ENCODE measurements at places on chromosomes 4 and X. TPM values are rescaled to one million over a fixed set of nuclear protein-coding genes. Genes with fewer than 3 reads are reported as not detected.

The MFAP3L gene
- total RNA-seq: 0.97 TPM

The FAM53A gene
- 0.65 TPM for total RNA-seq

The RAB33A gene
- total RNA-seq: 1.2 TPM

The SH3D19 gene
- total RNA-seq: 26.4 TPM

The NPY2R gene
- not detected for total RNA-seq

The SCML2 gene
- total RNA-seq: 0.97 TPM

The MAGEB1 gene
- total RNA-seq: not detected

The EDNRA gene
- total RNA-seq: not detected

The TMSB4X gene
- total RNA-seq: 28,751 TPM

The RHOXF1 gene
- not detected for total RNA-seq

The XAGE2 gene
- total RNA-seq: not detected

The CLDN2 gene
- not detected for total RNA-seq

The TRIM2 gene
- total RNA-seq: 10.1 TPM

The PTCHD1 gene
- total RNA-seq: not detected

The TEX11 gene
- total RNA-seq: not detected

The FSTL5 gene
- total RNA-seq: 1.9 TPM

The S100P gene
- not detected for total RNA-seq

The ADGRG2 gene
- total RNA-seq: not detected

The DUX4 gene
- not detected for total RNA-seq
